ENCODE measurements at places on chromosomes 7 and 10. TPM values are rescaled to one million over a fixed set of nuclear protein-coding genes. Genes with fewer than 3 reads are reported as not detected.
A peak's percentile ranks its signal among the peaks of the same experiment; 100 is the strongest.

The BLNK gene
- 13.1 TPM for total RNA-seq

The SEPTIN7 gene
- total RNA-seq = 267 TPM

- peak; percentile 27 for DNase-seq
Observed at GRCh38 chr7:44569959-44570358, 3.7 kb downstream of the DDX56 start.

DNA sequence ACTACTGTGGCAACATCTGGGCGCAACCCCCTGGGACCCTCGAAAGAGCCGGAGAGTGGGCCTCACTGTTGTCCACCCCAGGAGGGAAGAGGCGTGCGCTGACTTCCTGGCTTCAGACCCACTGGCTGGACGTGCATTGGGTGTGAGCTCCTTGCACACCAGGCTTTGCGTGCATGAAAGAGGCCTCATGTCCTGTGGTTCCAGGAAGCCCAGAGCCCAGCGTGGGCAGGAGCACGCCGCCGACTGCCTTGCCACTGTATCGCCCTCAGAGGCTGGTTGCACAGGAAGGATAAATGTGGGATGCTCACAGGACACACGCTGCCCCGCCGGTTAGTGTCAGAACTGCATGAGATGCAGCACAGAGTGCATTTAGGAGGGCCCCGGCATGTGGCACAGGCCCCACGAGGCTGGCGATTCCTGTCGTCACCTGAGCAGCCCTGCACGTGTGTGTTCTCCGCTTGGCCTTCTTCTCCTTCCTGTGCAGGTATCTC lies 8.5 kb upstream of the JAKMIP3 start:
- no peak for DNase-seq

DNA sequence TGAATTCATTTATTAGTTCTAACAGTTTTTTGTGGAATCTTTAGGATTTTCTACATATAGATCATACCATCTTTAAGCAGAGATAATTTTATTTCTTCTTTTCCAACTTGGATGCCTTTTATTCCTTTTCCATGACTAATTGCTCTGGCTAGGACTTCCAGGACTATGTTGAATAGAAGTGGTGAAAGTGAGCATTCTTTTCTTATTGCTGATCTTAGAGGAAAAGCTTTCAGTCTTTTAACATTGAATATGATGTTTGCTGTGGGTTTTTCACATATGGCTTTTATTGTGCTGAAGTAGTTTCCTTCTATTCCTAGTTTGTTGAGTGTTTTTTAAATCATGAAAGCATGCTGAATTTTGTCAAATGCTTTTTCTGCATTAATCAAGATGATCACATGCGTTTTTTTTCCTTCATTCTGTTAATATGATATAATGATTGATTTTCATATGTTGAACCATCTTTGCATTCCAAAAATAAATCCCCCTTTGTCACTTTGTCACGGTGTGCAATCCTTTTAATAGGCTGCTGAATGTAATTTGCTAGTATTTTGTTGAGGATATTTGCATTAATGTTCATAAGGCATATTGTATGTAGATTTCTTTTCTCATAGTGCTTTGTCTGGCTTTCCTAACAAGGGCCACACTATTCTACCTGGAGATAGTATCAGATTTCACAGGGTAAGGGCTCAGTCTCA lies 92.9 kb downstream of the ZNF467 start:
- no peak for DNase-seq

The MEOX2 gene
- 142 TPM for total RNA-seq

DNA sequence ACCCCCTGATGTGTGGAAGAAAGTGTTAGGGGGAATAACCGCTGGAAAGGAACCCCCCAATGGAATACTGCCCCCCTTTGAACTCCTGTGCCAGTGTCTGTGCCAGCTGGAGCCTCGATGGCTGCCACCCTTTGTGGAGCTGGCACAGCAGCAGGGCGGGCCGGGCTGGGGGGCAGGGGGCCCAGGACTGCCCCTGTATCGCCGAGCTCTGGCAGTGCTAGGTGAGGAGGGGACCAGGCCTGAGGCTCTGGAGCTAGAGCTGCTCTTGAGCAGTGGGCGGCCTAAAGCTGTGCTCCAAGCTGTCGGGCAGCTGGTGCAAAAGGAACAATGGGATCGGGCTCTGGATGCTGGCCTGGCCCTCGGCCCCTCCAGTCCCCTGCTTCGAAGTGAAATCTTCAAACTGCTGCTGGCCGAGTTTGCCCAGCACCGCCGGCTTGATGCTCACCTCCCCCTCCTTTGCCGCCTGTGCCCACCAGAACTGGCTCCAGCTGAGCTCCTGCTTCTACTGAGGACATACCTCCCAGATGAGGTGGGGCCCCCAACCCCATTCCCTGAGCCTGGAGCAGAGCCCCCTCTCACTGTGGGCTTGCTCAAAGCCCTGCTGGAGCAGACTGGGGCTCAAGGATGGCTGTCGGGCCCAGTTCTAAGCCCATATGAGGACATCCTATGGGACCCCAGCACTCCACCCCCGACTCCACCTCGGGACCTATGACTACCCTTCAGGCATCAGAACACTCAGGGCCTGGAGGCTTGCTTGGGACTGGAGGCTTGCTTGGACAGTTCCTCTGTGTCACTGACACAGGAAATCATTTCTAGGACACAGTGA lies 2.2 kb downstream of the HPS6 start:
- no peak for DNase-seq

The CLEC5A gene
- total RNA-seq = 21.0 TPM

DNA sequence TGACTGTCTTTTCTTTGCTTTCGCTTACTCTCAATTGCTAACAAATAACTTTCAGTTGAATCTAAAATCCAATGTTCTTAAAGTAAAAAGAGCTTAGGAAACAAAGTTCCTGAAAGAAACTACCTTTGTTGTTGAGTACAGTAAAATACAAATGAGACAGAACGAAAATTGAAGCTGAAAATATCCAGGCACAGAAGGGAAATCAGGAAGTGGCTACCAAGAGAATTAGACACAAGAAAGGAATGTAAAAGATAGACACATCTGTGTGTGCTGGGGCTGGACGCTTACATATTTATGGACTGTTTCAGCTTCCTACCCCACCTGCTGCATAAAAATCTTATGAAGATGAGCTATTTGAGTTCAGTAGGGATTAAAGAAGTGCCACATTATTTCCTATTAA lies 161.7 kb upstream of the PLXDC2 start:
- no peak for DNase-seq

The GHRHR gene
- 1.2 TPM for total RNA-seq

GRCh38 chr7:28364082-28364481 lies 48.2 kb upstream of the CREB5 start:
- no peak for DNase-seq

All from sciatic nerve (tissue), 2 donors.